NCI-H187 (cell line): ENCODE measurements at places on chromosomes 7 and 10.

GRCh38 chr10:87068281-87068680, 26.4 kb downstream of the GLUD1 start:
- DNase-seq, result no peak

- no peak for DNase-seq
Measured at GRCh38 chr10:49596493-49596809, 13.7 kb upstream of the SLC18A3 start.

- DNase-seq, result no peak
Measured at GRCh38 chr7:139731802-139732470, 45.9 kb downstream of the HIPK2 start.

DNA sequence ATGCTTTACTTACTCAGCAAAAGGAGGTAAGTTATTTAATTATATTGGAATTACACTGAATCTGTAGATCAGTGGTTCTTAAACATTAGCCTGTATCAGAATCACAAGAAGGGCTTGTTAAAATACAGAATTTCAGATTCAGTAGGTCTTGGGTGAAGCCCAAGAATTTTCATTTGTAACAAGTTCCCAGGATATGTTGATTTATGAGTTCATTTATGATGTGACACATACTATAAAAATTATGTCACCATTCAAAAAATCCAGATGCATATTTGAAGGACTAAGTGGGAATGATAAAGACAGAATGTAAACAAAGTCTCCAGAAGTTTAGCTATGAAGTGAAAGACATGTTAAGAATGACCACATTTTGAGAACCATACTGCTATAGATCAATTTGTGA, 52.3 kb downstream of the HECTD2 start:
- no peak for DNase-seq

GRCh38 chr7:29920491-29920890, 69.1 kb downstream of the SCRN1 start:
- DNase-seq, result no peak

- DNase-seq, result peak; percentile 11
Measured at GRCh38 chr10:43574001-43574892, at the start of gene ZNF239. TSS of gene ZNF239 (minus strand) at chr10:43574616. CDS start at chr10:43558079, 16,537 bp downstream.

GRCh38 chr7:80508440-80508839, 3.4 kb downstream of the GNAT3 start:
- DNase-seq, result no peak

GRCh38 chr7:7005303-7005702, 177.0 kb upstream of the C1GALT1 start:
- DNase-seq, result no peak

GRCh38 chr10:127280446-127280845, 84.1 kb upstream of the INSYN2A start:
- DNase-seq, result no peak

DNA sequence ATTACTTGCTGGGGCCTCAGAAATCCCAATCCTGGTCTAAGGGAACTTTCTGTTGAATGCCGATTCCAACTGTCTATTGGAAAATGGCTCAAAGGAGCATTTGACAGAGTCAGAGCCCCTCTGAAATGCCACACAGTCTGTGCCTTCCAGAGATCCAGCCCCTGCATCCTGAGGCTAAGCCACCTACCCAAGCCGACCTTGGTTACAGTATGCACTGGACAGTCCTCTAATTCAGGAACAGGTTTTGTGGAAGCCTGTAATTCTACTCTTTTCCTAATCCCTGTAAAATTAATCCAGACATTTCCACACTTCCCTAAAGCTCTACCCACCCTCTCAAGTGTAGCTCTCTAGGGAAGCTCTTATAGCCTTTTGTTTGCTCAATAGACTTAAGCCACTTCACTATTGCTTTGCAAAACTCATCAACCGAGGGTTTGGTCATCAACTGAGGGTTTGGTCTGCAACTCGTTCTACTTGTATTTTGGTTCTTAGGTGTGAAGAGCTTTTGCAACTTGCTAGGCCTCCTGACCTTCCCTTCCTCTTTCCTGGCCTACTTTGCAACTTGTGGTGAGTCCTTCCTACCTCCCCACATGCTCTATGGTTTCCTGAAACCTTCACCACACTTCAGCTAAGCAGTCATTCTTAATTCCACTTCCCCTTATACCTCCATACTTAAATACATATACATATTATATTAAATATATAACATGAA, 364.8 kb downstream of the SFMBT2 start:
- no peak for DNase-seq

- peak; percentile 58 for DNase-seq
Measured at GRCh38 chr7:142711746-142712616, 37.3 kb upstream of the PRSS1 start.

GRCh38 chr10:107085665-107086525, 78.6 kb downstream of the SORCS1 start:
- no peak for DNase-seq
